Activated T-cell treated with anti-CD3 and anti-CD28 coated beads, Interleukin-2, amount 50 U/mL, for 4 hours (primary cell): ENCODE measurements at places on chromosomes 4 and X. TPM values are rescaled to one million over a fixed set of nuclear protein-coding genes. Genes with fewer than 3 reads are reported as not detected.

- DNase-seq, result no peak
Measured at GRCh38 chr4:168409089-168409801, 71.0 kb downstream of the DDX60L start.

The TDO2 gene
- total RNA-seq, result not detected

DNA sequence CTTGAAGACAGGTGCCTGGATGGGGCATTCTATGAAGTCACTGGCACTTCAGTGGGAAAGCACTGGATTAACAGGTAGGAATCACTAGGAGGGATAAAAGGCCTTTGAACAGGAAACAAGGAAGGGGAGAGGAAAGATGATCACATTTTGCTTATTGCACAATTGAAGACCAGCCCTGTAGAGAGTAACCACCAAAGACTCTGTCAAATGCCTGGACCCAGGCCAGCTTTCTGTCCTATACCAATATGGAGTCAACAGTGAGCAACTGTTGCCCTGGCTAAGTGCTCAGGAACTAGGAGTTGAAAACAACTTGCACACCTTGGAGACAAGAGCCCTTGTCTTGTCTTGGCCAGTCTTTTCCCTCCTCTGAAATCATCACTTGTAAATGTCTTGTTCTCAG lies 14.1 kb upstream of the RTL3 start:
- no peak for DNase-seq

GRCh38 chrX:115399306-115399705 lies 109.8 kb downstream of the LUZP4 start:
- DNase-seq, result no peak

DNA sequence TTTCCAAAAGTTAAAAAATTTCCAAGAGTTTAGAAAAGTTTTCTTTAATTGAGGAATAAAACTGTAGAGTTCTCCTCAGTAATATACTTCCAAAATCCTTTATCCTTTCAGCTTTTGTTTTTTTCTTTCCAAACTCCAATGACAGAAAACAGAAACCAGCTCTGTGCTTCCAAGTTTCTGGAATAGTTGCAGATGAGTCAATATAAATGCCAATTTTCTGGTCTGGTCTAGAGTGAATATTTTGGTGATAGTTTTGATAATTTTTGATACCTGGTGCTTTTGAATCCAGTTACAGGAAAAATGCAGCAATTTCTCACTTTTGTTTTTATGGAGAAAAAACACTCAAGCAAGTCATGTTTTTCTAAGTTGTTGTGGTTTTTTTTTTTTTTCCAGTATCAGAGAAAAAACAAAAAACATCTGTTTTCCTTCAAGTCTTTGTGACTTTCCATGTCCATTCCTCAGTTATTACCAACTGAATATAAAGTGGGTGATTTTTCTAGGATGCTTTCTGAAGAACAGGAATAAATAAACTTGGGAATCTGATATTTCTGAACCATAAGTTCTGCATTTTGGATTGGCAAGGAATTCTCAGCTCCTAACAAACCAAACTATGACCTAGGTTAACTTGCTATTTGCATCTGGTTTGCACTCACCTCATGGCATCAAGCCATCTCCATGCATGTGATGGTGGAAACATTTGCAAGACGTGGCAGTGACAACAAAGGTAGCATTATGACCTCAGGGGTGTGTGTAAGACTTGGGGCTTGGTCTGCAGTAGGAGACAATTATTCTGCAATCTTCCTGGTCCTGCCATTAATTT lies 139.1 kb downstream of the VEGFC start:
- no peak for DNase-seq

DNA sequence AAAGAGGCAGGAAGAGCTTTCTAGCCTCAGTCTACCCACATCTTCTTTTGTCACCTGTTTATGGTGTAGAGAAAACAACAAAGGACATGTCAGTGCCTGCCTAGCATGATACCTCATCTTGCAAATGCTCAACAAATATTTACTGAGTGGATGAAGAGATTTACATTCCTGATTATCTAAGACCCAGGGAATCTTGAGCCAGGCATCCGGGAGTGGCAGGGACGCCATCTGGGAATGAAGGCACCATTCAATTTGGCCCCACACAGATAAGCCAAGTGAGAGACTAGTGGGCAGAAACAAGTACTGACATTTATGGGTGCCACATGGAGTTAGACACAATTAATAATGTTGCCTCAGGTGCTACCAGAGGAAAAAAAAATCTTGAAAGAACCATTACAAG lies 36.8 kb upstream of the CASK start:
- no peak for DNase-seq

The POU3F4 gene
- not detected for total RNA-seq

The CRMP1 gene
- not detected for total RNA-seq

DNA sequence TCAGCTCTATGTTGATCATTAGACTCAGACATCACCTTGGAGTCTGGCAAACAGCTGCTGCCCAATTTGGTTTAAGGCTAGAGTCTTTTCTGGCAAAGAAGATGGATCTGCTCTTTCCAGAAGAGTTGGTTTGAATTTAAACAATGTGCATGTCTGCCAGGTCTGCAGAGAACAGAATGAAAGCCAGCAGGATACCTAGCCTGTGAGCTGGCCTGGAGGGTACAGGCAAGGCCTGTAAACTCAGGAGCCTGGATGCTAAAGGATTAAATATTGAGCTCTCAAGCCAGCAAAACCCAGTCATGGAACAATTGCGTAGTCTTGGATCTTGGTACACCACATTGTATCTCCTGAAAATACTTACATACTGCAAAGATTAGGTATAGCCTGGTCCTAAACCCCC lies 15.6 kb upstream of the PDLIM3 start:
- no peak for DNase-seq

The FATE1 gene
- total RNA-seq, result not detected

- DNase-seq, result no peak
Measured at GRCh38 chr4:169900241-169900845, 125.9 kb downstream of the MFAP3L start.

GRCh38 chr4:82852751-82853285 lies 38.1 kb downstream of the SEC31A start:
- DNase-seq, result no peak

GRCh38 chr4:90078440-90078839 lies 48.8 kb upstream of the CCSER1 start:
- no peak for DNase-seq

GRCh38 chr4:179709961-179710624 lies 2267.9 kb upstream of the AGA start:
- no peak for DNase-seq

GRCh38 chr4:8495803-8496202 lies 55.2 kb downstream of the TRMT44 start:
- no peak for DNase-seq

DNA sequence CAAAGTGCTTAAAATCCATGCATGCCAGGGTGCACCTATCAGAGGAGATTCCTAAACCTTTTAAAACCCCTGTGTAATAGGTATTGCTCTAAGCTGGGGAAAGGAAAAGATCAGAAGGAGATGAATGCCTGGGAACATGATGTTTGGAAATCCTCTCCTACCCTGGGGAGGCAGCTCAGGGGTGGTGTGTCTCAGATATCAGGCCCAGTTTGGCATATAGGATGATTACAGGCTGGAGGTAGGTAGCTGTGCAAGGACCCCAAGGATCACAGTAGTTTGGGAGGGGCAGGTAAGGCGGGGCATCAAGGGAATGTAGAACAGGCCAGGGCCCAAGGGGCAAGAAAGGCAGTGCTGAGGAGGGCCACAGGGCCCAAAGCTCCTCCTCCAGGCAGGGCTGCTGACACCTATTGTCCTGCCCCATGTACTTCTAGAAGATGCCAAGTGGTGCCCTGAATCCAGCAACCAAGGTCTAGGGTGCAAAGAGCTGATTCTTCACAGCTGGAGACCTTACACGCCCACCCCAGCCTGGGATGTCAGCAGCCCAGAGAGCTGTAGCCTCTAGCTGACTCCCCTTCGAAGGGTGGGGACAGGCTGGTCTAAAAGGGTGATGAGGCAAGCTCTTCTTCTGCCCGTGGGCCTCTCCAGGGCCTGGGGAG lies 17.6 kb downstream of the SASH3 start:
- DNase-seq, result no peak

GRCh38 chrX:21802054-21802670 lies 37.3 kb upstream of the MBTPS2 start:
- no peak for DNase-seq

- DNase-seq, result no peak
Measured at GRCh38 chrX:10138726-10139125, 18.0 kb upstream of the CLCN4 start.

The GUCY2F gene
- total RNA-seq, result not detected

The FREM3 gene
- not detected for total RNA-seq
